Caudate nucleus (tissue), 63 donors: ENCODE measurements at places on chromosomes 7 and 10.

DNA sequence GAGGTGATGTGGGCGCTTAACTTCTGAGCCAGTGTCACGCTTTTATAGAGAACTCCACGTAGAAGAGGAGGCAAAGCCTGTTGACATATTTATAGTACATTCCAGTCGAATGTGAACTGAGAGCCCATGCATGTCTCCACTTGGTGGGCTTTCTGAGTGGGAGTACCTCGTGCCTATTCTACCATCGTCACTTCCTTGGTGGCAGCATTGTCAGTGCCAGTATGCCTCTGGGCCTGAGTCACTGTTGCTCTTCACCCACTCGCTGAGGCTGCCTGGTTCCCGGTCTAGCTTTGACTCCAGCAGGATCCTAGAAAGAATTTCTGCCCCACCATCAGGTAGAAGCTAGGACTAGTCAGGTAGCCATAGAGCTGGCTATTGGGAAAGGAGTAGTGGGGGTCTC, 30.0 kb upstream of the CDH23 start:
- DNase-seq: no peak

GRCh38 chr7:101940830-101941229, 123.4 kb downstream of the CUX1 start:
- DNase-seq: no peak

DNA sequence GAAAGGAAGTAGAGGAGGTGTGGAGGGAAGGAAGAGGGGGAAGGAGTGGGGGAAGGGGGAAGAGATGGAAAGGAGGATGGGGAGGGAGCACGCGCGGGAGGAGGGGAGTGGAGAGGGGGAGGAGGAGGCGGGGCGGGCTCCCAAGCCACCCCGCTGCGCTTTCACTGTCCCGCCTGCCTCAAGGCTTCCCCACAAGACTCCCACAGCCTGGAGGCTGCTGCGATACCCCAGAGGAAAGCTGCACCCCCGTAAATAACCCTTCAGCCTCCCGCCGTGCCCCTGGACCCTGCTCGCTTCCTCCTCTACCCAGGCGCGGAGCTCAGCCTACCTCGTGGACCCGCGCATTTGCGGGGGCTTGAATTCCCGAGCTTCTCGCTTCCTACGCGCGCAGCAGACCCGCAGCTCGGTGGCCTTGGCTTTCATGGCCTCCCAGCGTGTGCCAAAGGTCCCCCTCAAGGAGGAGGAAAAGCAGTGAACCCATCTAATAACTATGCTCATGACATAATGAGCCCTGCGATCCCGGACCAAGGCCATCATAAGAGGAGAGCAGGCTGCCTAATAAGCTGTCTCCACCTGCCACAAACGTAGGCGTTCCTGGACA, at the start of gene C10orf67:
Gene C10orf67 (minus strand): TSS at position 557 of the 601 bp plus-strand sequence. CDS start 23 bp downstream, at position 534.
- DNase-seq: peak; percentile 48

DNA sequence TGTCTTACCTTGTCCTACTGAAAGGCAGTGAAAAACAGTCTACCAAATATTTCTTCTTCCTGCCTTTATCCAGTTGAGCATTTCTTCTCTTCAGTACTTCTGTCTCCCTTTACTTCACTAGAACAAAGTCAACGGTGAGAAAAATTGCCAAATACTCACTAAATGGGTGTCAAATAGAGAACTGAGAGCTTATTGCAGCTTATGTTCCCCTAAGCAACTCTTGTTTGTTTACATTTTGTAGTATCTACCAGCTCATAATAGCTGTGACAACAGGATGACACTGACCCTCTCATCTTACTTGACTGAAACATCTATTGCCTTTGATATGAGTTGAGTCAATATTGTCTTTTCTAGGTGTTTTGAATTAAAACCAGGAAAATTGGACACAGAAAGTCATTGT, 327.9 kb upstream of the SORCS1 start:
- no peak for DNase-seq

- no peak for DNase-seq
These were observed 169.4 kb downstream of the AKR1D1 start for GRCh38 chr7:138245682-138246081.

GRCh38 chr7:45220846-45221618, 63.4 kb downstream of the RAMP3 start:
- DNase-seq: no peak

GRCh38 chr10:17683541-17683940, 39.6 kb downstream of the STAM start:
- DNase-seq: no peak

- no peak for DNase-seq
These were observed 53.5 kb upstream of the FRMD4A start for GRCh38 chr10:14384116-14384730.

- DNase-seq: peak; percentile 46
These were observed 134.3 kb upstream of the ASAH2 start for GRCh38 chr10:50385624-50386023.

- DNase-seq: no peak
These were observed 613 bp downstream of the USP6NL start for GRCh38 chr10:11610826-11611247.

DNA sequence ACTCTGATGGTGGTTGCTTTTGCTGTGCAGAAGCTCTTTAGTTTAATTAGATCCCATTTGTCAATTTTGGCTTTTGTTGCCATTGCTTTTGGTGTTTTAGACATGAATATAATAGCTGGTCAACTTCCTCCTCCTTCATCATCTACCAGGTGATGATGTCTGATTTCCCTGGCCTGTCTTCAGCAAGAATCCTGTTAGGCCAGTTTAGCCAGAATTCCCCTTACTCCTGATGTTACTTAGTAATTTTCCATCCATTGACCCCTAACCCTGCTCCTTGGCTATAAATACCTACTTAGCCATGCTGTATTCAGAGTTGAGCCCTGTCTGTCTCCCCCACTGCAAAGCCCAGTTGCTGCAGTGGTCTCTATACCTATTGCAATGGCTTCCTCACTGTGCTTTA, 91.4 kb downstream of the ZNF777 start:
- DNase-seq: no peak

DNA sequence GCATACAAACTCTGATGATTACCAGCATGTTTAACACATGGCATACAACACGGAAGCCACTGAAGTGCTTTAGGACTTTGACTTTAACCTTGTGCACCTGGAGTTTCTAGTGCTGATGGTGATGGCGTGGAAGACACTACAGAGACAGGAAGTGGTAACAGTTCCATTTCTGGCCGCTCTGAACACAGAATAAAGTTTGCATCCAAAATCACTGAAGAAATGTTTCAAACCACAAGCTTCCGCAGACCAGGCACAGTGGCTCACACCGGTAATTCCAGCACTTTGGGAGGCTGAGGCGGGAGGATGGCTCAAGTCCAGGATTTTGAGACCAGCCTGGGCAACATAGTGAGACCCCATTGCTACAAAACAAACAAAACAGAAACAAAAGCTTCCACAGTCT, 40.3 kb upstream of the TNPO3 start:
- DNase-seq: no peak

- no peak for DNase-seq
These were observed 230.7 kb downstream of the VTI1A start for GRCh38 chr10:112677689-112678088.

- DNase-seq: no peak
These were observed 195.5 kb downstream of the CDK14 start for GRCh38 chr7:90791596-90791995.

DNA sequence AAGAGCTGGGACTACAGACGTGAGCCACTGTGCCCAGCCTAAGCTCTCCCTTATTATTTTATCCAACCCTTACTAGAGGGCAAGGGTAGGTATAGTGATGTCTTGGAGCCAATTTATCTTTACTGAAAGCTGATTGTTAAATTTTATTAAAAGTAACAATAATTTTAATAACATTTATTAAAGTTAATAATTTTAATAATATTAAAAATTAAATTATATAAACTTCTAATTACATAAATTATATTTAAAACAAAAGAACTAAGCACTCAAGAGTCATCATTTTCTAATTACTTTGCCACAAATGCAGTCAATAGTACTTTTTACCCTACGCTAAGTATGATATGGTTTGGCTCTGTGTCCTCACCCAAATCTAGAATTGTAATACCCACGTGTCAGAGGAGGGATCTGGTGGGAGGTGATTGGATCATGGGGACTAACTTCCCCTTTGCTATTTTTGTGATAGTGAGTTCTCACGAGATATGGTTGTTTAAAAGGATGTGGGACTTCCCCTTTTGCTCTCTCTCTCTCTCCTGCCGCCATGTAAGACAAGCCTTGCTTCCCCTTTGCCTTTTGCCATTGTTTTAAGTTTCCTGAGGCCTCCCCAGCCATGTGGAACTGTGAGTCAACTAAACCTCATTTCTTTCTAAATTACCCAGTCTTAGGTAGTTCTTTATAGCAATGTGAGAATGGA, 58.4 kb upstream of the ETV1 start:
- no peak for DNase-seq

DNA sequence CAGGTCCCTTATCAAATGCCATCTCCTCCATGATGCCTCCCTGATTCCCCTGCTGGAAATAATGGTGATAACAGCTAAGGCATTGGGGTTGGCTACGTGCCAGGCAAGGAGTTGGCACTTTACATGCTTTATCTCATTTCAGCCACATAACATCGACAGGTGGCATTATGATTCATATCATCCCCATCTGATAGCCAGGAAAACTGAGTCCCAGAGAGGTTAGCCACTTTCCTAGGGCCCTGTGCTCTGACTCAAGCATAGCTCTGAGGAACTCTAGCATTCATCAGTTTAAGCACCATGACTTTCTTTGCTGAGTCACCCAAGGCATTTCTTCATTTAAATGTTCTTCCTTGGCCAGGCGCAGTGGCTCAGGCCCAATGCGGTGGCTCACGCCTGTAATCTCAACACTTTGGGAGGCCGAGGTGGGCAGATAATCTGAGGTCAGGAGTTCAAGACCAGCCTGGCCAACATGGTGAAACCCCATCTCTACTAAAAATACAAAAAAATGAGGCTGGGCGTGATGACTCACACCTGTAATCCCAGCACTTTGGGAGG, 6.6 kb downstream of the LEP start:
- no peak for DNase-seq
